Activated CD4-positive, alpha-beta T cell treated with anti-CD3 and anti-CD28 coated beads, Interleukin-10, Interleukin-2, amounts not matched to agents 100 ng/mL and 50 ng/mL, durations not matched to agents 16 hours and 8 hours (primary cell): ENCODE measurements at places on chromosomes 16 and 17.

DNA sequence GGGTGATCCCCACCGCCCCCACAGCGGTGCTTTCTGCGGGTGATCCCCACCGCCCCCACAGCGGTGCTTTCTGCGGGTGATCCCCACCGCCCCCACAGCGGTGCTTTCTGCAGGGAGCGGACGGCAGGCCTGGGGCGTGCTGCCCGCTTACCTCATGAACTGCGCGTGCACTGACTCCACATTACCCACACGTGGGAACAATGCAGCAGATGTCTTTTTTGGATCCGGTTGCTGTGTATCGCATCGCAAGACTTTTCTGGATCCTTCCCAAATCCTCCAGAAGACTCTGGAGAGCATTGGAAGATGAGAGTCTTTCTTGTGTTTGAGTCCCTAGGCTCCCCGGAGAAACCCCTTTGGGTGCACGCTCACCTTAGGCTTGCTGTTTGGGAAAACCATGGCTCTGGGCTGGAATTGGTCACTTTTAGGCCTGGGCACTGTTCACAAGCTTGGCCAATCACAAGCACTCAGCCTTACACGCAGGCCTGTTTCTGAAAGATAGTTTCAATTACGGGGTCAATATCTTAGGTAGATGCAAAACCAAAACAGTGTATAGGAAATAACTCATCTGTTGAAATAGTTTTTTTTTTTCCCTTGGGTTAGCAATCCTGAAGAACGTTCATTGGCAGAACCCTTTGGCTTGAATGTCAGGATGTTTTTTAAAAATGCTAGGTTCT lies 201.8 kb downstream of the RPTOR start:
- no peak for DNase-seq

DNA sequence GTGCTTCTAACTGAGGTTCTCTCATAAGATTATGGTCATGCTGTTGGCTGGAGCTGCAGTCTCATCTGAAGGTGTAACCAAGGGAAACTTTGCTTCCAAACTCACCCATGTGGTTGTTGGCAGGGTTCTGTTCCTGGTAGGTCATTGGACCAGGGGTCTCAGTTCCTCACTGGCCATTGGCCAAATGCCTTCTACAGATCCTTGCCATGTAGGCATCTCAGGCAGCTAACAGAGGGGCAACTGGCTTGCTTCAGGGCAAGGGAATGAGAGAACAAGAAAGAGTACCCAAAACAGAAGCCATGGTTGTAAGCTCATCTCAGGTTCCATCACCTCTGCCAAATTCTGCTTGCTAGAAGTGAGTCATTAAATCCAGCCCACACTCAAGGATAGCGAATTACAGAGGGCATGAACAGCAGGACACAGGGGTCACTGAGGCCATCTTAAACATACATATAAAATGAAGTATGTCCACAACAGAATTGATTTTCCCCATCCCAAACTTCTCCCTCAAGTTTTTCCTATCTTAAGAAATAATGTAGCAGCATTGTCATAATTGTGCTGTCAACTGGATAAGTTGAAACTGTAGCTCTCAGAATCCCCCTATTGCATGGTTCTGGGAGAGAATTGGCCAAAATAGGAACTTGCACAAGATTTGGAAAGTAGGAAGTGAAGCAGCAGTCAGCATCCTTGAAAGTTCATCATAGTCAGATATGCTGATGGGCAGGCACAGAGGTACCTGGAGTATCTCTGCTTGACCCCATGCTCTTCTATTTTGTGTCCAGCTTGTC lies 42.4 kb upstream of the CES5A start:
- no peak for DNase-seq

DNA sequence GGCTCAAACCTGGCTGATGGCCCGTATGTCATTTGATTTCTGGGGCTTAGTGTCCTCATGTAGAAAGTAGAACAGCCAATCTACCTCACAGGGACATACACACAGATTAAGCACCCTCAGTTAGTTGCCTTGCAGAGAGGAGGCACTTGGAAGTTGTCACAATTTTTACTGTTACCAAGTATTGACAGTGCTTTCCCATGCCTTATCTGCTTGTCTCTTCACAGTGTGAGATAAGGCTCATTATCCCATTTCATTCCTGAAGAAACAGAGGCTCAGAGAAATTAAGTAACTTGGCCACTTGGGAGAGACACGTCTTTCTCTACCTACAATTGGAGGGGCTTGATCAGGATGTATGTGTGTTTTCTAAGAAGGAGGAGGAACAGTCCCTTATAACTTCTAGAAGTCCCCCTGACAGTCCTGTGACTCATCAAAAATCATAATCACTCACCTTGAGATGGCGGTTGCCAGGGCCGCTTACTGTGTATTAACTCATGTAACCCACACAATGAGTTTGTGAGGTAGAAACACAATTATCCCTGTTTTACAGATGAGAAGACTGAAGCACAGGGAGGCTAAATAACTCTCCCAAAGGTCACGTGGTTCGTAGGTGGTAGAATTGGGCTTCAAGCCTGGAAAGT lies 56.9 kb upstream of the LHX1 start:
- peak; percentile 16 for DNase-seq

DNA sequence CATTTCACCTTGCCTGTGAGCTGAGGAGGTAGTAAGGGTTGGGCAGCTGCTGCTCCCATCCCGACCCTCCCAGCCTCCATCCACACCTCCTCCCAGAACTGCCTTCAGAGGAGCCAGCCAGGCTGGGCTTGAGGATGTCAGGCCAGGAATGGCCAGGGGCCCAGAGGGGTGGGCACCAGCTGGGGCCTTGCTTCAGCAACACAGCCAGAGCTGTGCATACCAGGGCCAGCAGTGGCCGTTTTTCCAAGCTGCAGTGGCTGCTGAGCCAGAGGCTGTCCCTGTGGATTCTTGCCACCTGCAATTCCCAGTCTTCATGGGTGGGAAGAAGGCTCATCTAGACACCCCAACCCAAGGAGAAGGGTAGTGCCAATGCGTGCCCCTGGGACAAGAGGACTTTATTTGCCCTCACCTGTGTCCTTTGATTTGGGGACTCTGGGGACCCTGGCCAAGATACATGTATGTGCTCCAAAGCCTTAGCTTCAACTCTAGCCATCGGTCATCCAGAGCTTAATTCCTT lies 153.4 kb upstream of the SDK2 start:
- no peak for DNase-seq

- DNase-seq, result peak; percentile 25
Observed at GRCh38 chr16:84357191-84357651, 11.1 kb upstream of the ATP2C2 start.

DNA sequence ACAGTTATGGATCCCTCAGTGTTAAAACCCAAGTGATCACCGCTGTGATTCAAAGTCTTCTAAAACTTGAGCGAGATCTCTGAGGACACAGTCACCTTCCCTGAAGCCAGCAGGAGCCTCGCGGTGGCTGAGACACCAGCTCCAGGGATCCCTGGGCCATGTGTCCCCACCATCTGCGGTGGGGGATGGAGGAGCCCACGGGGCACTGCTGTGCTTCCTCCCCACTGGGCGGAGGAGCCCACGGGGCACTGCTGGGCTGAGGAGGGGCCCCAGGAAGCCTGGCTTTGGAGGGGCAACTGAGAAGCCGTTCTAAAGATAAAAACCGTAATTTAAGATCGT lies 65.7 kb upstream of the METRNL start:
- no peak for DNase-seq

DNA sequence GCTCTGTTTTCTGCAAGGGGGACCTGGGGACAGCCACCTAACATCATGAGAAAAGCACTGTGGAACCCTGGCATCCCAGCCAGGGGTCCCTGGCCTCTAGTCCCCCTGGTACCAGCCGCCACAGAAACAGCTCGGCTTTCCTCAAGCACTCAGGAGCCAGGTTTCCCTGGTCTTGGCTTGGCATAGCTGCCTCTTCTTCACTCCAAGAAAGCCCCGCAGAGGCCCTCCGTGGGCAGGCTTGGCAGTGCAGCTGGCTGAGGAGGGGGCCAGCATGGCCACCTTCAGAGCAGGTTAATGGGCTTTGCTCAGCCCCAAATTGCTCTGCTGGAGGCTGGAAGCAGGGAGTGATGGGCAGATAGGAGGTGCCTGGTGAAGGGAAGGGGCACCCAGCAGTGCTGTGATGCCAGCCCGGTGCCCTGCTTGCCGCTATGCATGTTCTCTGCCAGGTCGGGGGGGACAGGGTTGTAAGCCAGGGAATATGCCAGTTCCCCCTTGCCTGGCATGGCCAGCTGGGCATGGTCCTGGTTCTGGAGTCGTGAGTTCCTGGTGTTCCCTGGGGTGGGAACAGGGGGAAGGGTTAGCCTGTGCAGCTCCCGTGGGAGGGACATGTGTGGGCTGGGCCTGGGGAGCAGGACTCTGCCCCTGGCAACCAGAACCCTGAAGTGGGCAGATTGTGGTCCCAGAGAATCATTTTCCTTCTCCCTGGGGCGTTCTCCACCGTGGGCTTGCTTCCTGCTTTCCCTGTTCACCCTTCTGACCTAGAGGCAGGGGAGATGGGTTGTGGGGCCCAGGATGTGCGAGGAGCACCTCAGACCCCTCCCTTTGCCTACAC lies 3.2 kb downstream of the ANKRD13B start:
- no peak for DNase-seq

DNA sequence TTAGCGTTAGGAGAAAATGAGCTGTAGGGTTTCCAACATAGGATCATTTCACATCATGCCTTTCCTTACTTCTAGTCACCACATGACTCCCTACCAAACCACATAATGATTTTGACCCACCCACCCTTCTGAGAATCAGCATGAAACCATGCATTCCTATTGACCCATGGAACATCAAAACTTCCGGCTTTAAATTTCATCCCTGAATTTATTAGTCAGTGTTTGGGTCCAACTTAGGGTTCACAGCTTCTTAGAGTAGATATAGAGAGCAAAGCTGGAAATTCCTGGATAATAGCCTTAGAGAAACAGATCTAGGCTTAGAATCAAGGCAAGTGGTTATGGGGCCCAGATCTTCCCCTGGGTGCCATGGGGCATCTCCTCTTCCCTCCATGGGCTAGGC lies 162.6 kb downstream of the TOX3 start:
- no peak for DNase-seq

- no peak for DNase-seq
Observed at GRCh38 chr17:10147040-10147439, 51.4 kb downstream of the GAS7 start.

DNA sequence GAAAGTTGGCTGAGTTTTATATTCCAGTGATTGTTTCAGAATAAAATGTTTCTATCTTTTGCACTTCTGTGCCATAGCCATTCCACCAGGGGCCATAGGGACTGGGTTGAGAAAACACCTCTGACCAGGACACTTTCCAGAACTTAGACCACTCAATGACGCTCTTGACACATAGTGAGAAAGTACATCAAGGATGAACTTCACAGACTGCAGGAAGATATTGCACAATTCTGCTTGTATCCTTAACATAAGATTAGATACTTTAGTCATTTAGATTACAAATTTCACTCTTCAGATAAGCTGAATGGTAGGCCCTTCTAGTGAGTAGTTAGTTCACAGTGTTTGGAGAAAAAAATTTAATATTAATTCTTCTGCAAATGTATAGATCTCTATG lies 13.0 kb upstream of the MPHOSPH6 start:
- DNase-seq, result no peak

- no peak for DNase-seq
Observed at GRCh38 chr16:48317026-48317425, 68.2 kb downstream of the SIAH1 start.

- no peak for DNase-seq
Observed at GRCh38 chr17:66416207-66416940, 114.0 kb downstream of the PRKCA start.

GRCh38 chr17:27326051-27326450 lies 32.1 kb downstream of the WSB1 start:
- DNase-seq, result no peak

- DNase-seq, result peak; percentile 91
Observed at GRCh38 chr16:30092373-30093010, 768 bp upstream of the TBX6 start.

- no peak for DNase-seq
Observed at GRCh38 chr16:72216767-72217166, 44.8 kb upstream of the PMFBP1 start.

DNA sequence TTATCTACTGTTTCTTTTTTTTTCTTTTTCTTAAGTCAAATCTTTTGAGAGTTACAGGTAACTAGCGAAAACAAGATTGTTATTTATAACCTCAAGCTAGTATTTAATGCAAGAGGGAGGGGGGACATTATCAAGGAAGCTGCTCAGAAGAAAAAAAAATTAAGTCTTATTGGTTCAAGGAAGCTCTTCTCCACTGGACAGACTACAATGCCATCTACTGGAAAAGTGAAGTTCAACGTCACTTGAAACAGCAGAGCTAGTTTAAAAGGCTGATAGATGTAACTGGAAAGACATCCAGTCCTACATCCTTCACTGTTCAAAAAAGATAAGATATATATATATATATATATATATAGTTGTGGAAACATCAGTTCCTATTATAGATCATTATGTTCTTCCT lies 418.0 kb upstream of the PSMD7 start:
- DNase-seq, result peak; percentile 30

DNA sequence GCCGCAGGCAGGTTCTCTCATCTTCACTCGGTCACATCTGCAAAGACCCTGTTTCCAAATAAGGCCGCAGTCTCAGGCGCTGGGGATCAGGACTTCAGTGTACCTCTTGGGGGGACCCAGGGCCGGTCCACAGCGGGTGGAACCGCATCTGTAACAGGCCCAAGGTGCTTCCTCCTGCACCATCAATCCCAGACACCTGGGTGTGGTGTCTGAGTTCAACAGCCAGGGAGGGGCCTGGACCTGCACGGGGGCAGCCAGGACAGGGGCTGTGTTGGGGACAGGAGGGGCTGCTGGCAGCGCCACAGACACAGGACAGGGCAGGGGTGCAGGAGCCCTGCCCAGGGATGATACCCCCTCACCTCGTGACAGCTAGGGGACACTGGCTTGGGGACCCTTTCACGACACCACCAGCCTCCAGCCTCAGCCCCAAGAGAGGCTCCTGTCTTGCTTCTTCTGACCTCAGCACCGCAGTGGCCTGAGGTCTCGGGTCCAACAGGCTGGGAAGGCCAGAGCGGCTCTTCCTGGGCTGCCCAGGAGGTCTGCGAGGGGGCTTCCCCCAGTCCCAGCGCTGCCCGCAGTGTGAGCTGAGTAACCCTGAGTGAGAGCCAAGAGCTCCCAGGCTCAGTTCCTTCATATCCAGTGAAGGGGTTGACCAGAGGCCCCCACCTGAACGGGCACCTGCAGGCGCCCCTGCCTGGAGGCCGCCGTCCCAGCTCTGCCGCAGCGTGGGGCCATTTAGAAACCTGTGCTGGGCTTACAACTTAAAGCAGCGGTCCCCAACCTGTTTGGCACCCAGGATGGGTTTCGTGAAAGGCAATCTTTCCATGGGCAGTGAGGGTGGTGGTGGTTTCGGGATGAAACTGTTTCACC lies 30.7 kb upstream of the BAHCC1 start:
- no peak for DNase-seq

GRCh38 chr17:74639704-74640151 lies 16.2 kb upstream of the CD300E start:
- peak; percentile 63 for DNase-seq

- peak; percentile 89 for DNase-seq
Observed at GRCh38 chr16:27318392-27319256, 4.8 kb downstream of the IL4R start.
